CD4-positive, alpha-beta memory T cell (primary cell): ENCODE measurements at places on chromosomes 13 and 19. TPM values are rescaled to one million over a fixed set of nuclear protein-coding genes. Genes with fewer than 3 reads are reported as not detected.

Gene KIR2DL4
- total RNA-seq: not detected

Gene ZNF8
- total RNA-seq: 10.2 TPM

Gene SEMA6B
- 2.4 TPM for total RNA-seq

Gene ZNF382
- total RNA-seq: 21.1 TPM

Gene SARS2
- total RNA-seq: 17.0 TPM

Gene SRRM5
- total RNA-seq: 0.83 TPM

Gene ZNF440
- total RNA-seq: 18.0 TPM

Gene ERICH6B
- not detected for total RNA-seq

Gene KLK1
- total RNA-seq: not detected

Gene VSTM2B
- not detected for total RNA-seq

Gene CTU1
- total RNA-seq: 11.4 TPM

Gene CD22
- 0.32 TPM for total RNA-seq

Gene F10
- total RNA-seq: not detected

Gene JAK3
- 132 TPM for total RNA-seq

- no peak for DNase-seq
Measured at GRCh38 chr13:42401376-42401775, 129.4 kb downstream of the AKAP11 start.

- DNase-seq: peak; percentile 95
Measured at GRCh38 chr19:53553865-53554791, 16.2 kb downstream of the ZNF331 start.

DNA sequence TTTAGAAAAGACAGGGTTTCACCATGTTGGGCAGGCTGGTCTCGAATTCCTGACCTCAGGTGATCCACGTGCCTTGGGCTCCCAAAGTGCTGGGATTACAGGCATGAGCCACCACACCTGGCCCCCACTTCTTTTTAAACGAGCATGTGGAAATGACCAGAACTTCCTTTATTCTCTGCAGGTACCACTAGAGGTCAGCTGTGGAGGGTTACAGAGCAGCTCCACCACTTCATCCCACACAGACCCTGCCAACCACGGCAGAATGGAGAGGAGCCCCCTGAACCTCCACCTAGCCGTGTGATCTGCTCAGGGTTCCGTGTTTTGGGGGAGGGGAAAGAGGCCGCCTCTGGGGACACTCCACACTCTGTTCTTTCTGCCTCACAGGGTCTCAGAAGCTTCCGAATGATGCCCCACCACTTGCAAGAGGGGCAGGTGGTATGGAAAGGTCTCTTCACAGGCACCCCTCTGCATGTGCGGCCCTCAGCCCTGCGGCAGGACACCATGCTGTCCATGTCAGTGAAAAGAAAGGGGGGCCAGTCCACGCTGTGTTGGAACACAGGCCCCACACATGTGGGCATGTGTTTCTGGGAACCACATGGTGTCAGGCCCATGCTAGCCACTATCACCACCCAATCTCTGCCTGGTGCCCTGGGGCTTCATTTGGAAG lies 465.0 kb downstream of the TSHZ3 start:
- DNase-seq: no peak

DNA sequence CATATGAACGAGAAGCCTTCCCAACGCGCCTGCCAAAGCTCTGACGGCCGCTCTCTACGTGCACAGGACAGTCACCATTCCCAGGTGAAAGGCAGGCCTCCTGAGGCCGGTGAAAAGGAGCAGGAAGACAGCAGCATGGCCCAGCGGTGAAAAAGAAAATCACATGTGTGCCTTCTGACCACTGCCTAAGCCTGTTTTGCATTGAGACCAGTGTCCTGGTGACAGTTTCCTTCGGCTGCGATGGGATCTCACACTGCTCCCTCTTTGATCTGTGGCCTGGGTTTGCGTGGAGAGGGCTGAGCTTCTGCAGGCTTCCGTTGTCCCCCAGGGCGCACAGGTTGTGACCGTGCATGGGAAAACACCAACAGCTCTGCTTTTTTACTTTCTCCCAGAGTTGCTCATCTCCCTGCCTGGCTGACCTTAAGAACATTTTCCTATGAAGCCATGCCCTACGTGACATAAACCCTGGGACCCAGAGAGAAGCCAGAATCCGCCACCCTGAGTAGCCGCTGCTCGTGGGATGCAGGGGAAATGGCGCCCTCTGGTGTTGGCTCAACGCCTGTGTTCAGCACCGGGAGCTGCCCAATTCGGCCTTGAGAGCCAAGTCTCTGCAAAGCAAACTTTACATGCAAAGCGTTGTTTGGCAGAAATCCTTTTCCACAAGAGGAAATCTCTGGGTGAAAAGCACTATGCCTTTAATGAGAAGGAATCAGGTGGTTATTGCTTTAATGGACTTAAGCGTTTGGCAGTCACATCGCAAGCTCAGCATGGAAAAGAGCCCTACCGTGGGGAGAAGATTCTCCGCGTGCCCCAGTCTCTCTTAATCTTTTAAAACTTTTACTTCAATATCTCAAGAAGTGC lies 112.2 kb upstream of the GPR12 start:
- DNase-seq: peak; percentile 32

- DNase-seq: no peak
Measured at GRCh38 chr13:111449041-111449440, 128.6 kb downstream of the TEX29 start.

GRCh38 chr13:98103531-98103930 lies 39.4 kb upstream of the FARP1 start:
- no peak for DNase-seq

DNA sequence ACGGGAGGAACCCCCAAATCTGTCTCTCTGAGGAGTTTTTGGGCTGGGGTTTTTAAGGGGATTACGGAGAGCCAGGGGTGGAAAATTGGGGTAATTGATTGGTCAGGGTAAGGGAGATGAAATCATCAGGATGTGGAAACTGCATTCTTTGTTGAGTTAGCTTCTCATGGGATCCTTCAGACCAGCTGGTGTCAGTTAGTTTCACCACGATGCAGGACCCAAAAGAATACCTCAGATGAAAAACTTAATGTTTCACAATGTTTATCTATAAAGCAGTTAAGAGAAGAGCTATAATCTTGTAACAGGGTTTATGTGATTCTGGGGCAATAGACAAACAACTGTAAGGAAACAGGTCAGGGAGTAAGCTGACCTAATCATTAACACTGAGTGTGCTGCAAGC lies 230.8 kb downstream of the POU4F1 start:
- DNase-seq: no peak

- no peak for DNase-seq
Measured at GRCh38 chr19:5038631-5039271, 69.8 kb downstream of the KDM4B start.

- DNase-seq: peak; percentile 98
Measured at GRCh38 chr19:2782936-2783780, at the start of gene SGTA. SGTA (minus strand) TSS chr19:2783273; CDS start chr19:2769068, 14,205 bp downstream.

GRCh38 chr19:1065606-1066109 lies 1.3 kb upstream of the ARHGAP45 start:
- DNase-seq: no peak

- DNase-seq: no peak
Measured at GRCh38 chr13:60230593-60230992, 66.9 kb upstream of the DIAPH3 start.

DNA sequence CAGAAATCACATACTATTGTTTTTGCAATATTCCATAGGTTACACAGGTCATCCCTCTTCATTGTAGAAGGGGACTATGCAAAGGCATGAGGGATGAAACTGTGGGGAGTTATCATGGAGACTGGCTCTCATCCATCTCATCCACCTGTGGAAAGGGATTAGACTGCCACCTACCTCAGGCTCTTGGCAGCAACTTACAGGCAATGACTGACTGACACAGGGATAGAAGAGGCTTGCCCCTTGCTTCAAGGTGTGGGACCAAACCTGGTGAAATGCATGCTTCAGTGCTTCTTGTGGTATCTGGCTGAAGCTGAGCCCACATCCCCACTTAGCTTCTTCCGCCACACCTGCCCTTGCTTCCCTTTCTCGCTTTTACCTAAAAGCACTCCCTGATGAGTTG lies 341.3 kb downstream of the GPC5 start:
- no peak for DNase-seq

DNA sequence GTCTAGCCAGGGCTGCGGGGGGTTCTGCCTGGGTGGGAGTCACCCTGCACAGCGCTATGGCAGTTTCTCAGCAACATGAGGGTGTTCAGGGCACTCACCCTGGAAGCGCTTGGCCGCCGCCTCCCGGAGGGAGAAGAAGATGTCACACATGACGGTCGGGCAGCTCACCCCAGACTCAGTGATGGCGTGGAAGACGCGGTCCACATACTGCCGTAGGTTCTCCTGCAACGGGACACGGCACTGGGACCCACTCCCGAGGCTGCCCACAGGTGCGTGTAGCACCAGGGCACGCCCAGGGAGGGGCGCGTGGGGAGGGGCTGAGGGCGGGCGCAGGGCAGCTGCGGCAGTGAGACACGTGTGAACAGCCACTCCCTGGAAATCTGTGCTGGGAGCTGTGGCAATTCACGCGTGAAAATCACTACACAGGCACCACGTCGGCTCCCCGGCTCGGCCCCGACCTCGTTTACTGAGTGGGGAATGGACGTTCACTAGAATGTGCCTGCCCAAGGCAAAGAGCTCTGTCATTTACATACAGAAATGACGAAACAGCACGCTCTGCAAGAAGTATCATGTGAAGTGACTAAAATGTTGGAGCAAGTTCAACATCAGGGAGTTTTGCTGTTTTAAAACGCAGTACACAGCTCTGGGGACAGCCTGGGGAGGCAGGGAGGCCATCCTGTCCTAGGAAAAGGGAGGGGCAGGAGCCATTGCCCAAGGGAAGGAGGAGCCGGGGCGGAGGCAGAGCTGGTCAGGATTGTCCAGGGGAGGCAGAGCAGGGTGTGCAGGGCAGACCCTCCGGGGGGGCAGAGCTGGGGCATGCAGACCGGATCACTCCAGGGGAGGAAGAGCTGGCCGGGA lies 41.5 kb upstream of the C13orf46 start:
- no peak for DNase-seq

DNA sequence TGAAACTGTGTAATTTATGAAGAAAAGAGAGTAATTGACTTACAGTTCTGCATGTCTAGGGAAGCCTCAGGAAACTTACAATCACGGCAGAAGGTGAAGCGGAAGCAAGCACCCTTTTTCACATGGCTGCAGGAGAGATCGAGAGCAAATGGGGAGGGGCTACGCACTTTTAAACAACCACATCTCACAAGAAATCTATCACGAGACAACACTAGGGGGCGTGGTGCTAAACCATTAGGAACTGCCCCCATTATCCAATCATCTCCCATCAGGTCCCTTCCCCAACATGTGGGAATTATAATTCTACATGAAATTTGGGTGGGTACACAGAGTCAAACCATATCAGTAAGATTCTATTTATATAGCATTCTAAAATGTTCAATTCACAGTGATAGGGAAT lies 114.8 kb upstream of the TRPC4 start:
- no peak for DNase-seq

GRCh38 chr19:27736225-27736624 lies 1476.7 kb downstream of the UQCRFS1 start:
- no peak for DNase-seq

DNA sequence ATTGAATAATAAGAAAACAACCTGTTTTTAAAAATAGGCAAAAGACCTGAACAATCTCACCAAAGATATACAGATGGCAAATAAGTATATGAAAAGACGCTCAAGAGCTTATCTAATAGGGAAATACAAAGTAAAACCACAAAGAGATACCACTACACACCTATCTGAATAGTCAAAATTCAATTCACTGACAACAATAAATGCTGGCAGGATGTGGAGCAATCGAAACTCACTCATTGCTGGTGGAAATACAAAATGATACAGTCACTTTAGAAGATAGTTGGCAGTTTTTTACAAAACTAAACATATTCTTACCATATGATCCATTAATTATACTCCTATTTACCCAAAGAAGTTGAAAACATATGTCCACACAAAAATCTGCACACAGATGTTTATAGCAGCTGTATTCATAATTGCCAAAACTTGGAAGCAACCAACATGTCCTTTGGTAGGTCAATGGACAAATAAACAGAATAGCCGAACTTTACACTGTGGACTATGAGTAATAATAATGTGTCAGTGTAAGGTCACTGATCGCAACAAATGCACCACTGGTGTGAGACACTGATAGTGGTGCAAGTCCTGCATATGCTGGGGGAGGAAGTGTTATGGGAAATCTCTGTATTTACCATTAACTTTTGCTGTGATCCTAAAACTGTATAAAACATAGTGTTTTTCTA lies 20.8 kb downstream of the ZC3H13 start:
- DNase-seq: no peak

DNA sequence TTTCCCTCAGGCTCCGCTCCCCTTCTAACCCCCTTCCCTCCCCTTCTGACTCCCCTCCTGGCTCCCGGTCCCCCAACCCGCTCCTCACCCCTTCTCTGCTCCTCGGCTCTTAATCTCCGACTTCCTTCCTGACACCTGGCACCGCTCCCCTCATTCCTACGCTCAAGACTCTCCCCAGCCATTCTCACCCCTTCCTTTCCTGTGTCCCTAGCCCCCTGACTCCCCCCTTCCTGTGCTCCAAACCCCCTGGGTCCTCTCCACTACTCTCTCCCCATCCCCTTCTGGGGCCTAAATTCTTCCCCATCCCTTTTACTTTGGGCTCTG lies 658 bp downstream of the CLPP start:
- no peak for DNase-seq

DNA sequence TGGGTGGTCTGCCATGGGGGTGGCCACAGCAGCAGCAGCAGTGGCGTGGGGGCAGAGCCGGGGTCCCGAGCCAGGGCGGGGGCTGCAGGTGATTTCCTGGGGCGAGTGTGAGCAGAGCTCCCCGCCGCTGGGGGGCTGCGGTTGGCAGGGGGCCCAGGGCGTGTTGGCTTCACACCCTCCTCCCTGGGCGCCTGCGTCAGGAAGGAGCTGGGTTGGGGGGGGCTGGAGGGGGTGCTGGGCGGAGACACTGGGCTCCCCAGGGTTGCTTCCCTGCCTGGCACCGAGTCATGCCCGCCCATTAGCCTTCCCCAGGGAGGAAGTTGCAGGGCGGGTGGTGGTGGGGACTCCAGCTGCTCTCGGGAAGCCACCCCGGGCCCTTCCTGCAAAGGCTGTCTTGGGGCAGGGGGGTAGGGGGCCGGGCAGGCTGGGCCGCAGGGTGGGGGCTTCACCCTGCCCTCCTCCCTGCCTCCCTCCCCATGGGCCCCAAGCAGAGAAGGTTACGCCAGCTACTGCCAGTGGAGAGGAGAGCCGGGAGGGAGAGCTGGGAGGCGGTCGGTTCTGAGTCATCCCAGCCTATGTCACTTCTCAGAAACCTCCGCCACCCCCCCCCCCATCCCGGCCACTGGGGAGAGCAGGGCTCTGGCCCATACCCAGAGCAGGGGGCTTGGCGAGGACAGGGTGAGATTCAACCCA lies 4.6 kb downstream of the MIDN start:
- peak; percentile 72 for DNase-seq

- no peak for DNase-seq
Measured at GRCh38 chr13:112014857-112015256, 52.1 kb upstream of the SOX1 start.
